ENCODE measurements at places on chromosomes 11 and 22.

DNA sequence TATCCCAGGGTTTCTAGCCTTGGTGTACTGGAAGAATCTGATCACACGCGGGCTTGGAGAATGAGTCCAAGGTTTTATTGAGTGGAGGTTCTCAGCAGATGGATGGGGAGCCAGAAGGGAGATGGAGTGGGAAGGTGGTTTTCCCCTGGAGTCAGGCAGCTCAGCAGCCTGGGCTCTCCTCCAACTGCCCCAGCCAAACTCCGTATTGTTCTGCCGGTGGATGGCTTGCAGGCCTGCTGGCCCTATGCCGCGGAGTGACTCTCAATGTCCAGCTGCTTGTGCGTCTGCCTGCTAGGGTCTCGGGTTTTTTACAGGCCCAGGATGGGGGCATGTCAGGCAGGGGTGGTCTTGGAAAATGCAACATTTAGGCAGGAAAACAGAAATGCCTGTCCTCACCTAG is 162.4 kb upstream of the LMO1 start:
- no peak for DNase-seq

GRCh38 chr11:110711776-110712658 is at the start of gene ARHGAP20:
TSS of gene ARHGAP20 (minus strand) at chr11:110712437. CDS start at chr11:110712231, 206 bp downstream.
- DNase-seq = peak; percentile 92

- no peak for DNase-seq
These were observed 2392.1 kb upstream of the RAG2 start for GRCh38 chr11:38990139-38990538.

- DNase-seq = no peak
These were observed 286.2 kb downstream of the GRM5 start for GRCh38 chr11:88779577-88779976.

GRCh38 chr11:66879583-66879982 is 22.7 kb downstream of the LRFN4 start:
- DNase-seq = no peak

DNA sequence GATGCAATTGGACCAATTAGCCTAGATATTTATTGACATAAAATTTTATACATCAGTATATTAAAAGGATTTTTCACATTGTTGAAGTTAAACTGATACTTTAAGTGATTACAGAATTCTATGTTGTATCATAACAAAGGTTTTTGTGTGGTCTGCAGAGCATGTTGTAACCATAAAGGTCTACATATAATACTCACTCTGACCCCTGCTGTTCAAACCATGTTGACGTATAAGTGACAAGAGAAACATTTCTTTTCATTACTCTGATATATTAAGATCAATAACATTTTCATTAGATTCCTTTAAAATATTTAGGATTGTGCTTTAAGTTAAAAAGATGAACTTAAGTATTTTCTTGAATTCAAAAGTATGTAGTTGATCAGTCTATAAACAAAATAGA is 63.9 kb downstream of the GAS2 start:
- no peak for DNase-seq

DNA sequence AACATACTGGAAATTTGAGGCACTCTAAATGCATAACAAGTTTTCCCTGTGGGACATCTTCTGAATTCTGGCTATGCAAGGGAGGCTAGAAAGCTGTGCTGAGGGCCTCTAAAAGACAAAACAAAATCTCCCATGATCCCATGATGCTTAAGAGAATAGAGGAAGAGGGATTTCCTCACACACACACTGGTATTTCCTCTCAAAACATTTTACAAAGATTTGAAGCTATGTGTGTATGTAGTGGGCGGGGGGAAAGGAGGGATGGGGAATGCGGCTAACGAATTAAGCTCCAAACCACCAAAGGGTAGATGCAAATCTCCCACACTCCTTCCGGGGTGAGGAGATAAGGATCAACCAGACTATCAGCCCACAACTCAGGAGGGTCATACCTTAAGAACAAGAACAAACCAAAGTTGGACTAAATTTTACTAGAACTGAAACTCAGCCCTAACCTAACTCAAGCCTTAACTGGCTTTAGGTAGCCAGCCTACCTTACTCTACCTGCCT is 6.0 kb downstream of the OR2AT4 start:
- DNase-seq = no peak

GRCh38 chr11:101743828-101744227 is 160.0 kb upstream of the TRPC6 start:
- DNase-seq = no peak

DNA sequence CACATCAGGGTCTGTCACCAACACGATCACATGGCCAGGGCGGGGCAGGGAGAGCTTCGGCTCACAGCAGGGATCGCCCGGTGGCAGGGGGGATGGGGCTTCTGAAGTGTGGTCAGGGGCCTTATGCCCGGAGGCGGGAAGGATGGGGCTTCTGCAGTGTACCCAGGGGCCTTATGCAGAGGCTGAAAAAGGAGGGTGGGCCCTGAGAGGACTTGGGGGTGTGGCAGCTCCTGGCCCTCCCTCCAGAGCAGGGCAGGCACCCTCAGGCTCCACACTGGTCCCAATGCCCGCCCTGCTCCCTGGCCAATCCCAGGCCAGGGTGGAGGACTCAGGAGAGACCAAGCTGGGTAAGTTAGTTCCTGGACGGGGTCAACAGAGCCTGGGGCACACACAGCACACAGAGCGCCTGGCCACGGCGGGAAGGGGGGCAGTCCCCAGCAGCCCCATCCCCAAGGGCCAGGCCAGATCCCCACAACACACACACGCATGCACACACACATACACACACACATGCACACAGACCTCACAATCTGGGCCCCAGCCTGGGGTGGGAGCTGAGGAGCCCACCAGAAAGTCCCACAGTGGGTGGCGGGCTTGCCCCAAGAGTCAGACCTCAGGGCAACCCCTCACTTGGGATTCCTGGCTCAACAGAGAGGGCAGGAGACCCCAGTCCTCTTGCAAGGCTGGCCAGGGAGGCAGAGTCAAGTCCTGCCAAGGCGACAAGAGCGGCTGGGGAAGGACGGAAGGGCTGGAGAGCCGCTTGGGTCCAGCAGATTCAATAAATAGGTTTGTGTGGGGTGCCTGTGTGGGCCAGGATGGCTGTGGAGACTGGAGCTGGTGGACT is 1.1 kb upstream of the CEND1 start:
- no peak for DNase-seq

GRCh38 chr11:76069001-76069400 is 137.3 kb downstream of the WNT11 start:
- no peak for DNase-seq

DNA sequence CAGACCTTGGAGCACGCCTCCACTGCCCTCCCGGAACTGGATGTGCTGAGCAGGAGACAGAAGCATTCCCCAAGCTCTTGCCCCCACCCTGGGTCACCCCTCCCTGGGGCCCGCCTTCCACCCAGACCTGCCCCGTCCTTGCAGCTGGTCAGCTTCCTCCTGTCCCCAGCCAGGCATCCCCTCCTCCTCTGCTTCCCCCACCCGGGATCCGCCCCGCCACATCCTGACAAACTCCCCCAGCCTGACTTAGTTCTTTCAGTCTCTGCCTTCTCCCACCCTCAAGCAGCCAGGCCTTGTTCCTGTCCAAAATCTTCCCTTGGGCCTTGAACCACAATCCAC is 1.1 kb upstream of the PLXNB2 start:
- no peak for DNase-seq

- DNase-seq = no peak
These were observed 1.8 kb upstream of the LRRC75B start for GRCh38 chr22:24594569-24595120.

DNA sequence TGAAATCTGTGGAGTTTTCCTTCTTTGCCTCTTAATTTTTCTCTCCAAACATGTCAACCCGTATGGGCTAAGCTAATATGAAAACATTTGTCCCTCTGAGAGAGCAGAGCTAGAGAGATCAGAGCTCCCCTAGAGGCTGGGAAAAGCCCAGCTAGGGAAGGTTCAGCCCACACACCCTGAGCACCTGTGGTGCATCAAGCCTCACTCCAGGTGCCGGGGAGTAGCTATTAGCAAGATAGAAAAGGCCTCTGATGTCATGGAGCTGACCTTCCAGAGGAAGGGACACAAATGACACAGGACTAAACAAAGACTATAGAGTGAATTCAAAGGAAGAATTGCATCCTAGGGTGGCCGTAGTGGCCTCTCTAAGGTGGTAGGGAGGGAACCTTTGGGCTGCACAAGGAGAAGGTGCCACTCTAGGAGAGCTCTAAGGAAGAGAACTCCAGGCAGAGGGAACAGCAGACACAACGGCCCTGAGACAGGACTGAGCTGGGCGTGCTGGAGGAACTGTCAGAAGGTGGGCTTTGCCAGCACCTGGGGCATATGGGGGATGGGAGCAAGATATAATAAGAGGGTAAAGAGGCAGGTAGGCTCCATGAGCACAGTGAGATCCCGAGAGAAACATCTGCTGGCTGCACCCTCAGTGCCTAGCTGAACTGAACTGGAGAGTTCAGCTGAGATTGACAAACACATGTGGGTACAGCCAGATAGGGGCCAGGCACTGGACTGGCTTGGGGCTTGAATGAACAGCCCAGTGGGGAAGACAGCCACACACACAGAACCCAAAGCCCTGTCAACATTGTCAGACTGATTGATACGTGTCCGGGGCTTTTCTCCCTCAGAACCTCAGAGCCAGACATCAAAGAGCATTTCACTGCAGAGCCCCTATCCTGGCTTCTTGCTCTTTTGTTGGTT is 65.5 kb upstream of the DRD2 start:
- DNase-seq = no peak

DNA sequence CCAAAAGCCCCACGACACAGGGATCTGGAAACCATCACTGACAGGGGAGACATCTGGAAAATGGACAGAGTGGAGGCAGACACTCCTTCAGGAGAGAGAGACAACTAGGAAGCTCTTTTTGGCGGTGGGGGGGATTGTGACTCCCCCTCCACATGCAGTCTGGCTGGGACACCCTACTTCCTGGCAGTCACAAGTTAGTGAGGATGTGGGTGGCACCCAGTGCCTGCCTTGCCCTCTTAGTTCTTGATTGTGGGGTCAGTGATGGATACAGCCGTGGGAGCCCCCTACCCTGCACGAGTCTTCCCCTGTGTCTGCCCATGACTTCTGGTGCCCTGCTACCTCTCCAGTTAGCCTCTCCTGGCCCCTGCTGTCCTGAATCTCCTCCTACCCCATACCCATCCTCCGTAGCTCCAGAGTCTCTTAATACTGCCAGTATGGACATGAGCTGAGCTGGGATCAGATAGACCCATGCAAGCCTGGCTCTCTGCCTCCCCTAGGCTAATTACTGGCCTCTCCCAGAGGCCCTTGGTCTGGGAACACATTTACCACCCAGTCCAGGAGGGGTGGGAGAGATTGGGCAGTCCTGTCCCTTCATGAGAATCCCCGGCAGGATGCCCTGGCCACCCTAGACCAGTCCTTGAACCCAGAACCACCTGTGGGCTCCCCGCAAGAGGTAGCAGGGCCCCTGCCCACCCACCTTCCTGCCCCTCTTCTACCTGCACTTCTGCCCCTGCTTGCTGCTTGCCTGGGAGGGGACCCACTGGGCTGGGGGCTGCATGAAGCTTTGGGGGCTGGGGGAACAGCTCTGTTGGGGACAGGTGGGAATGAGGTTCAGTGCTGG is 22.8 kb downstream of the RHBDD3 start:
- DNase-seq = no peak

- DNase-seq = peak; percentile 92
These were observed 54.7 kb upstream of the SLC6A5 start for GRCh38 chr11:20544603-20545237.

DNA sequence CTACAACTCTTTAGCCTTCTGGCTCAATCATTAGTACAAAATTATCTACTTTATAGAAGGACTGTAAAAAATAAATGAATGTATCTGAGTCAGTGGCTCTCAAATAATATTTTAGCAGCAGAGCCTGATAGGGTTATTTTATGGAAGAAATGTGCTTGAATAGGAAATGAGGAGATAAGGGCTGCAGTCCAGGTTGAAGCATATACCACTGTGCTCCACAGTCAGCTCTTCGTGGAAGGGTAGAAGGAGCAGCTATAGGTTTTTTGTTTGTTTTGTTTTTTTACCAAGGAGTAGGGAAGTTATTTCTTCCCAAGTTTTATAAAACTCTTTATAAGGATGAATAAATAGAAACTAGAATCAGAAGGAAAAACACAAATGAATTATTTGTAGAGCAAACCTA is 242.0 kb downstream of the DLG2 start:
- no peak for DNase-seq

DNA sequence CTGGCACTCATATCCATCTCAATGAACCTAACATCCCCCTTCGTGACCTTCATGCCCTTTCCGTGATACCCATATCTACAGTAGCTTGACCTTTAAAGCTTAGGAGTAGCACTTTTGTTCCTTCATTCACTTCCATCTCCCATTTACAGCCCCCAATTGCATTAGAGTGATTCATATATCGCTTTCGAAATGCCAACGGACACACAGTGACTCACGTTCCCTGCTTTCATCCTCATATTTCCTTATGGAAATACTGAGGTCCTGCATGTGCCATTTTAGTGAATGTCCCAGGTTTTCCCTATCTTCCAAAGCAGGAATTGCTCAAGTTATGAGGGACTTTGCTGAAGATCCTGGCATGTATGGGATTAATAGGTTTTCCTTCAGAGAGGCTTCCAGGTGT is 44.3 kb upstream of the CEP126 start:
- no peak for DNase-seq

DNA sequence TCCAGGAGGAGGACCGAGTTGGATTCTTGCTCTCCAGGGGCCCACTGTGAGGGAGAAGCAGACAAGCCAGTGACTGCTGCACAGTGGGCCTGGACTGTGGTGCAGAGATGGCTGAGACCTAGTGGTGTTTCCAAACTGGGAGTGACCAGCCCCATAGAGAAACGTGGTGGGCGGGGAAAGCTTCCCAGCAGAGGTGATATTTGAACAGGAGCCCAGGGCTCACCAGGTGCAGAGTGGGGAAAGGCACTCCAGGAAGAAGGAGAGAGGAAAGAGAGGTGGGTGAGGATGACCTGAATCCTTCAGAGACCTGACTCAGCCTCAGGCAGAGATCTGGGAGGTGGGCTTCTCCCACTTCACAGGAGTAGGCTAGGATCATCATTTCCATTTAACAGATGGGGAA is 52.1 kb upstream of the RASD2 start:
- no peak for DNase-seq

DNA sequence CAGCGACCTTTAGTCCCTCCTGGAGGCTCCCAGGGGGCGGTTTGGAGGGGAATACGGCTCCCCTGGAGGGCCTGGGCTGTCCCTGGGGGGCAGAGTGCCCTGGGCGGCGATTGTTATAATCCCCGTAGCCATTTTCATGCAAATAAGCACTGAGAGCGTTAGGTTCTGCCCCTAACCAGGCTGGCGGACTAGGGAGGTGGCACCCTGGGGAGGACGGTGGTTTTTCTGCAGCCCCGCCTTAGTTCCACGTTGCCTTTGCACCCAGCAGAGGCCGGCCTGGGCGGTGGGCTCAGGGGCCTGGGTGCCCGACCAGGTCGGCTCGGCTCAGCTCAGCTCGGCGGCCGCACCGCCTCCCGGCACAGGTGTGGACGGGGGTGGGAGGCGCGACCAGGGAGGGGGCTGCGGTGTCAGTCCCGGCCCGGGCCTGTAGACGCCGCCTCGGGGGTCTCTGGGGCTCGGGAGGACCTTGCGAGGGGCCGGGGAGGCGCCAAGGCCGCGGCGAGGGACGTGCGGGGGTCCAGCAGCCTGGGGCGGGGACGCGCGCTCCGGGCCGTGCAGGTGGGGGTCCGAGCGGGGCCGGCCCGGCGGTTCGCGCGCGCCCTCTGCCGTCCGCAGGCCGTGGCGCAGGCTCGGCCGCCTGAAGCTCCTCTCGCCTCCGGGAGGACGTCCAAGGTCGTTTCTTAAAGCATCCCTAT is 2.3 kb upstream of the DUSP8 start:
- DNase-seq = peak; percentile 84

GRCh38 chr11:41377709-41378394 is 81.6 kb downstream of the LRRC4C start:
- DNase-seq = no peak
